GM18507 (cell line): ENCODE measurements at places on chromosomes 1 and 21.

DNA sequence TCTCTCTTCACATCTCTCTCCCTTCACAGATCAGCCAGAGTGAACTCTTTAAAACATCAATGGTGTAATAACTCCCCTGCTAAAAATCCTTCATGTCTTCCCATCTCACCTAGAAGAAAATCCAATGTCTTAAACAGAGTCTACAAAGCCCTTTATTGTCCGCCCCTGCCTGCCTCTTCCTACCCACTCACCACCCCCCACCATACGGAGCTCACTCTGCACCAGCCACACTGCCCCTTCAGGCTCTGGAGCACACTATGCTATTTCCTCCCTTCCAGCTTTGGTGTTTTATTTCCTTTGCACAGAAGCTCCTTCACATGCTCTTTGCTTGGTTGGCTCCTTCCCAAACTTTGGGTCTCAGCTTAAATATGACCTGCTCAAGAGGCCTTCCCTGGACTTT is 10.2 kb downstream of the CAMK1G start:
- no peak for DNase-seq

GRCh38 chr1:20983297-20983889 is 193.3 kb downstream of the EIF4G3 start:
- no peak for DNase-seq

DNA sequence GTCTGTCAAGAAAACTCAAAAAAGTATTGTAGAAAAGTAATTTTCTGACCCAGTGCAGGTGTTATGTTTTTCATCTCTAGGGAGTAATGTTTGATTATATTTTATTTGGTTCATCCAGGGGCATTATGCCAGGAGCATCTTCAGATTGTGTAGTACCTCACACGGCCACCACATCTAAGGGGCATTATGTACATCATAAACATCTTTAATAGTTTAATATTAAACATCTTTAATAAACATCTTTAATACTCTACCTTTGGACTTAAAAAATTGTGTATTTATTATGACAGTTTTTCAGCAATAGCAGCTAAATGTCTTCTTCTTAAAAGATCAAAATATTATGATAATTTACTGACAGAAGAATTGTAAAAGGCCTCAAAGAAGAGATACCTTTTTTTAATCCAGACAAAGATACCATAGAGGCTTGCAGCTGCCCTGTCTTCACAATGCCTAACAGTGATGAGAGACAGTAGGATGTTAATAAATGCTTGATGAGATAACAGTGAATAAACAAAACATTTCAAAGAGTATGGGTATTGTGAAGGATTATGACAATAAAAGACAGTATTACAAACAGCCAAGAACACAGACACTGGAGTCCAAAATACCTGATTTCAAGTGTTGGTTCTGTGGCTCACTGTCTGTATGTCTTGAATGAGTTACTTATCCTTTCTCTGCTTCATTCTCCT is 240.9 kb upstream of the ADGRL2 start:
- no peak for DNase-seq

- DNase-seq = no peak
Measured at GRCh38 chr1:229378586-229379367, 35.9 kb upstream of the CCSAP start.

GRCh38 chr21:29250636-29251035 is 48.1 kb upstream of the BACH1 start:
- DNase-seq = no peak

- DNase-seq = no peak
Measured at GRCh38 chr21:15660423-15660804, 69.4 kb upstream of the USP25 start.

DNA sequence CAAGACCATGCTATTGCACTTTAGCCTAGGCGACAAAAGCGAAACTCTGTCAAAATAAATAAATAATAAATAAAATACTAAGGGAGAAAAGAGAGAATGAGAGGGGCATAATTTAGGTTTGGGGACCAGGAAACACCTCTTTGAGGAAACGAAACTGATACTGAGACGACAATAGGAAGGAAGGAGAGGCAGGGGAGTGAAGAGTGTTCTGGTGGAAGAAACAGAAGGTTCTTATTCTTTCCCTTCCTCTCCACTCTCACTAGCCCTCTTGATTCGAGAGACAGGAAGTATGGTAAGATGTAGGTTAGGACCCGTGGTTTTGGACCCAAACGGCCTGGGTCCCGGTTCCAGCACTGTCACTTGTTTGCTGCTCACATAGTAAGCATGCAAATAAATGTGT is 1.6 kb upstream of the NKAIN1 start:
- no peak for DNase-seq

DNA sequence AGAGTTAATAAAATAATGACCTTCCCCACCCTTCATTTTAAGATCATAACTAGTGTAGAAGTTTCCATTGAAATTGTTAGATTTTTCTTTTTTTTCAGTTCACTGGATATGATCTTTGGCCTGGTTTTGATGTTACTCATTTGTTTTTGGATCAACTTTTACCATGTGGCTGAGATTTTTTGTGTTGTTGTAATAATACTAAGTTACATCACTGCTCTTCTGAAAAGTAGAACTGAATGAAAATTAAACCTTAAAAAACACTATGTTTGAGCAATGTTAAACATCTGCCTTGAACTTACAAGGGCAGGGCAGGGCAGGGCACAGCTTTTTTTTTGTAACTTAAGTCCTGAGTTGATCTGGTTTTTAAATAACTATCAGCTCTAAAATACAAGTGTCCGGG is 204.8 kb upstream of the ADAMTS5 start:
- DNase-seq = no peak

- no peak for DNase-seq
Measured at GRCh38 chr1:98386675-98387440, 274.7 kb upstream of the SNX7 start.

GRCh38 chr21:15617964-15618363 is 111.8 kb upstream of the USP25 start:
- DNase-seq = no peak

- no peak for DNase-seq
Measured at GRCh38 chr1:54766726-54767125, 2.4 kb upstream of the PARS2 start.
